ENCODE measurements at places on chromosomes 12 and 14.

DNA sequence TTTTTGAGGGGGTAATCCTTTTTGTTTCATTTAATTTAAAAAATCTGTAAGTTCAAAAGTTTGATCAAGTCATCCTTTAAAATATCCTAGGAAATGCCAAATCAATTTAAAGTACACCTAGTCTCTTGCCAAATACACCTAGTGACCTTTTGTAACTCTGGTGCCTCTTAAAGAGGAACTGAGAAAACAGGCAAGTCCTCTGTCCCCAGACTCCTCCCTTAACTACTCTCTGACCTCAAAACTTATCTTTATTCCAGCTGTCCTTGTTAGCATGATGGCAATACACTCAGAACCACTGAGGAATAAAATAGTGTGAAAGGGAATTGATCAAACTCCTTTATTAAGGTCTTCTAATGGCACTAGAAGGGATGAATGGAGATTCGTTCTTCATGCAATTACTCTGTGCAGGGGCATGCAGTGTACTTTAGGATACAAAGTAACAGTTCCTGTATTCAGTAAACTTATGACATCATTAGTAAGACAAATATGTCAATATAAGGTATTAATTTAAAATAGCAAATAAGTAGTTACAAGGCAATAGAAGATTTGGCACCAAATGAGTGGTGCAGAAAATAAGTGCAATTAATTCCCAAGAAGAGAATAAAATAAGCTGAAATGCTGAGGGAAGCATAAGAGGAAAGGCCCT, 3.3 kb downstream of the FAR2 start:
- no peak for DNase-seq

- DNase-seq = no peak
Measured at GRCh38 chr12:6818222-6818621, 3.4 kb upstream of the GPR162 start.

GRCh38 chr14:100557658-100558057, 29.6 kb downstream of the BEGAIN start:
- no peak for DNase-seq

DNA sequence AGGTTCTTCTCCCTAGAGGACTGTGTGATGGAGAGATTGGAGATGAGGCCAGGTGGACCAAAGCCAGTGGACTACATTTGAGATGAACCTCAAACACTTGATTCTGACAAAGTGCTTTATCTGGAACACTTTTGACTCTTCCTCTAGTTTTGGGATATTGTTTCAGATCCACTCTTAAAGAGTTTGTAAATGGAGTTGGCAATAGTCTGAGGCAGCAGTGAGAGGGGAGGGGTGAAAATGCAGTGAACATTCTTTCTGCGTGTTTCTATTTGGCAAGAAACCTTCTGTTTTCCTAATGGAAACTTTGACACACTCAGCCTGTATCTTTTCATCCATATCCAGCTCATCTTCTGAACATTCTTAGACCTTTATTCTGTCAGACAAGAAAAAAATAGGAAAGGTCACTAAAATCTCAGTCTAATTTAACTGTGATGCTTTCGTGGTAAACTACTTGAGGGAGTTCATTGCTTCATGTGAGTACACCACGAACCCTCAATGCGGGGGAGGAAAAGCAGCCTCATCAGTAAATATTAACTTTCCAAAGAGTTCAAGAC, 57.4 kb upstream of the KCNJ8 start:
- no peak for DNase-seq

DNA sequence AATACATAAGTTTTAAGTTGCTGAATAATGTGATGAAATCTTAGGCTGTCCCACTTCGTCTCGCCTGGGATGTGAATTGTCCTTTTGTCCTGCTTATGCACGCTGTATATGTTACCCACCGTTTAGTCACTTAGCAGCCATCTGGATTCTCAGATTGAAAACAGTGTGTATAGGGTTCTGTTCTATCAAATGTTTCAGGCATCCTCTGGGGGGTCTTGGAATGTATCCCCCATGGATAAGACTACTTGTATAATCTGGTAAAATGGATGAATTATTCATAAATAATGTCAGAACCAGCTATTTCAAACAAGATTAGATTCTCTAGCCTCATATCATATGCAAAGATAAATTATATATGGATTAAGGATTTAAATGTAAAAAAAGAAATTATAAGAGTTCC, 29.4 kb downstream of the NOPCHAP1 start:
- no peak for DNase-seq

GRCh38 chr12:67327466-67327865, 58.3 kb downstream of the CAND1 start:
- DNase-seq = no peak
